Occipital lobe (tissue), 3 donors: ENCODE measurements at places on chromosomes 7 and 10.

DNA sequence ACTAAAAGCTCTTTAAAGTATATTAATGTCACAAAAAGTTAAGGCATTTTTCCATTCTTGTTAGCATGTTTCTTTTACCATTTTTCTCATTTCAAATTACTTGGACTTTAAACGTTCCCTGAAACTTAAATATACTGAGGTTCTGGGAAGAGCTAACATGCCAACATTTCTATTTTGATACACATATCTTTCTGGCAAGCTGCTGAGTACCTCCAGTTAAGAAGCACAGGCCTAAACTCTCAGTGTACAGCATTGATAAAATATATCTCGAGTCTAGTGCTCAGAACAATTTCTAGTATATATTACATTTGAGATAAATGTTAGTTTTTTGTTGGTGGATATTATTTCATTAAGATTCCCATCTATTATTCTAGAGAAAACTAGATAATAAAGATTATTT is 612.9 kb upstream of the KCND2 start:
- no peak for DNase-seq

- DNase-seq, result no peak
These were observed 66.1 kb upstream of the AQP1 start for GRCh38 chr7:30845426-30846135.

DNA sequence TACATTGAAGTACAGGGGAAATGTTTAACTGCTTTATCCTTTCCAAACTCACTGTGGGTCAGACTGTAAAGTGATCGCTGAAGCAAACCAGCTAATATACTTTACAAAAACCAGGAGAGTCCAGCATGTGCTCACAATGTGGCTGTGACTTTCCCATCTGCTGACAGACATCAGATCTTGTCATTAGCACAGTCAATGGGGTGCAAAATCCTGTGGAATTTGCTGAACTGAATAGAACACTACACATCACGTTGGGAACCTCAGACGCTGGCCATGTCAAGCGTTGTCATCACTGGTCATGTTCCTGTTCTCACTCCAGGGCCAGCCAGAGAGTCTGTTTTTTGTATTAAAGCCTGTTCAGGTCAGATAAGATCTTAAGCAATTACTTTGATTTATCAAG is 83.4 kb downstream of the AGMO start:
- DNase-seq, result no peak

DNA sequence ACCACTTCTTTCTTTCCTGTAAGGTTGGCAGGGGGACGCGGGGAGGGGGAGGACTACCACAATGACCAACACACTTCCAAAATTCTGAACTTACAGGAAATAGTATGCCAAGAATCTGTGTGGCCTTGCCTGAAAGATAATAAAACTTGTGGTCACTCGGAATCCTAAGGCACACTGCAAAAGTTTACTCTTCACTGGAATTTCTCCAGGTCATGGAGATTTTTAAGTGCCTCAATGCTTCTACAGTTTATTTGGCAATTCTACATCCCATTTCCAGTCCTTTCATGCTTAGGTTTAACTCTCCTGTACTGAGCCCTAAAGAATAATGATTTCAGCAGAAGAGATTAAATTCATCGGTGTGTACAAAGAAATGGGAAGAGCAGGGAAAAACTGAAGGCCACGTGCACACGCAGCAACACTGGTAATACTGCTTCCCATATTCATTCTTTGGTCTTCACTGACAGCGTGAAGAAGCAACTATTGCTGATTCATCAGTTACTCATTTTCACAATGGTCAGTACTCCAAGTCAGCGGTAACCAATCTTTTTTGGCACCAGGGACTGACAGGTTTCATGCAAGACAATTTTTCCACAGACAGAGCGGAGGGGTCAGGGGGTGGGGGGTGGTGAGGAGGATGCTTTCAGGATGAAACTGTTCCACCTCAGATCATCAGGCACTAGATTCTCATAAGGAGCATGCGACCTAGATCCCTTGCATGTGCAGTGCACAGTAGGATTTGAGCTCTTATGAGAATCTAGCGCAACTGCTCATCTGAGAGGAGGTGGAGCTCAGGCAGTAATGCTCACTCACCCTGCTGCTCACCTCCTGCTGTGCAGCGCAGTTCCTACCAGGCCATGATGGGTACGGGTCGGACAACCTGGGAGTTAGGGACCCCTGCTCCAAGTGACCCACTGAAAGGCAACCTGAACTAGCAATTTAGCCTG is 9.8 kb downstream of the LARP4B start:
- no peak for DNase-seq
